ENCODE measurements at places on chromosomes 1 and 21. TPM values are rescaled to one million over a fixed set of nuclear protein-coding genes. Genes with fewer than 3 reads are reported as not detected.

DNA sequence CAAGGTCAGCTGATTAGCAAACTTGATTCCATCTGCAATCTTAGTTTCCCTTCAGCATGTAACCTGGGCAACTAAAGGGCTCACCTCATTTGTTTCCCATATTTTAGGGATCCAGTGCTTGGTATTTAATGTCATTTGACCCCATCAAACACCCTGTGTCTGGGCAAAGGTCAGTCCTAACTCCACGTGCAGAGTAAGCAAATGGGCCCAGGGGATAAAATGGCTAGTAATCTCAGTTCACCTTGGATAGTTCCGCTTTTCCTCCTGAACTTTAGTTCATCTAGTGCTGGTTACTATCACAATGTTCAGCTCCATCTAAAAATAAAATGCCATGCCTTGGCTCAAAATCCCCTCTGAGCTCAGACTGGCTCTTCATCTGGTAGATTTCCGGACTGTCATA, 19.5 kb downstream of the PRKAB2 start:
- DNase-seq: no peak

GRCh38 chr1:92839442-92839841, 7.6 kb downstream of the RPL5 start:
- no peak for DNase-seq

- no peak for DNase-seq
Observed at GRCh38 chr21:41845310-41846032, 33.7 kb downstream of the PRDM15 start.

DNA sequence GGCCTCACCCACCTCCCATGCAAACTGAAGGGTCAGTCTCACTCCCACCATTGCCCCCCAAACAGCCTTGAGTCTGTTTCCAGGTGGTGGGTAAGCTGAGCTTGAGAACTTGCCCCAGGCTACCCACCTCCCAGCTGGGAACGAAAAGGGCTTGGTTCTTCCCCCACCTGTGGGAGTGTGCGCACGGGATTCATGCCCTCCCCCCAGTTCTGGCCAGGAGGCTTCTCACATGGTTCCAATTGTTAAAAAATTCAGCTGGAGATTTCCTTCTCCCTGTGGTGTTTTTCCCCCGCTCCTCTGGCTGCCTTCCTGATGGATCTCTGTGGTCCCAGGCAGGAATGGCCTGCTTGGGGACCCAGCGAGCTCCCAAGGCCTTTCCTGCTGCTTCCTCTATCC, 81.8 kb upstream of the C21orf91 start:
- DNase-seq: no peak

DNA sequence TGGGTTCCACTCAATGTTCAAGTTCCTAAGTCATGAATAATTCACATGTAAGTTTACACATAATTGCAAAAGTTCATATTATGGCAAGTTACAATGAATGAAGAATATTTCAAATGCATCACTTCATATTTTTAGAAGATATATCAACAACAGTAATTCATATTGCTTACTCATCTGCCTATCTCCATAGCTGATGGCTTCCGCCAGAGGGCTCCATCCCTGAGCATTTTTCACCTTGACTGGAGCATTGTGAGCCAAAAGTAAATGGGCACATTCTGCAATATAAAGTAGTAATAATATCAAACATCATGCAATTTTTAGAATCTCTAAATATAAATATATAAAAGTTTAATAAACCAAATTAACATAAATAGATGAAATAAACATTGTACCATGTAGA, 29.8 kb downstream of the ANKRD13C start:
- no peak for DNase-seq

The SH2D1B gene
- total RNA-seq: not detected

Data from Caki2 (cell line).